ENCODE measurements at places on chromosomes 5 and 9. TPM values are rescaled to one million over a fixed set of nuclear protein-coding genes. Genes with fewer than 3 reads are reported as not detected.

Gene FST
- total RNA-seq = 6.9 TPM

Gene IL5
- total RNA-seq = not detected

Gene CSF1R
- 61.3 TPM for total RNA-seq

Gene PCA3
- total RNA-seq = not detected

Gene PCDHB5
- 1.9 TPM for total RNA-seq

Gene RNF183
- not detected for total RNA-seq

Gene IFNA21
- total RNA-seq = not detected

Gene PCDHGB2
- total RNA-seq = 2.5 TPM

Gene ELOVL7
- 5.5 TPM for total RNA-seq

Gene OR1J2
- total RNA-seq = not detected

Gene BNIP1
- total RNA-seq = 9.1 TPM
